ENCODE measurements at places on chromosomes 4 and X.

GRCh38 chrX:132751063-132751690 is 207.3 kb downstream of the HS6ST2 start:
- no peak for DNase-seq

GRCh38 chrX:15055146-15055930 is 182.1 kb downstream of the MOSPD2 start:
- DNase-seq = no peak

GRCh38 chr4:29002151-29002550 is 1718.0 kb upstream of the PCDH7 start:
- DNase-seq = no peak

- DNase-seq = no peak
Observed at GRCh38 chr4:41989994-41990364, 351 bp upstream of the SLC30A9 start.

- DNase-seq = no peak
Observed at GRCh38 chrX:135914404-135914803, 20.9 kb downstream of the SAGE1 start.

- DNase-seq = no peak
Observed at GRCh38 chr4:16416601-16417000, 190.3 kb upstream of the TAPT1 start.

GRCh38 chr4:156971676-156972378 is at the start of gene PDGFC:
Gene PDGFC, minus strand, starts transcription at chr4:156971799. Its CDS starts 896 bp downstream, at chr4:156970903.
- no peak for DNase-seq

DNA sequence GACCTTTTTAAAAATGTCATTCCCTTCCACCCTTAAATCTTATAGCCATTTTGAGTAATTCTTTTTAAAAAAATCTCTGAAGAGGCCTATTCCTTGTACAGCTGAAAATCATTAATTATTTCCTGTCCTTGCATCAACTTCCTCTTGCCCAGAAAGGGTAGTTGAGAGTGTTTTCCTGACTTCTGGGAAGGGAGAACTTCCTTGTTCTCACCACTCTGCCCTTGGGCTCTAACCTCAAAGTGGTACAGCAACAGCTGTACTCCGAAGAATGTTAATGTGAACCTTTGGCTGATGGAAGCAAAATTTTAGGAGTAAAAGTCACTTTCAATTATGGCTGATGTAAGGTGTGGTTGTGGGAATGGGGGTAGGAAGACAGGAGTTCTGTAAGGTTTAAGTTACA is 15.1 kb upstream of the FABP2 start:
- no peak for DNase-seq

GRCh38 chrX:153688911-153689590 is 1.3 kb downstream of the SLC6A8 start:
- DNase-seq = no peak

DNA sequence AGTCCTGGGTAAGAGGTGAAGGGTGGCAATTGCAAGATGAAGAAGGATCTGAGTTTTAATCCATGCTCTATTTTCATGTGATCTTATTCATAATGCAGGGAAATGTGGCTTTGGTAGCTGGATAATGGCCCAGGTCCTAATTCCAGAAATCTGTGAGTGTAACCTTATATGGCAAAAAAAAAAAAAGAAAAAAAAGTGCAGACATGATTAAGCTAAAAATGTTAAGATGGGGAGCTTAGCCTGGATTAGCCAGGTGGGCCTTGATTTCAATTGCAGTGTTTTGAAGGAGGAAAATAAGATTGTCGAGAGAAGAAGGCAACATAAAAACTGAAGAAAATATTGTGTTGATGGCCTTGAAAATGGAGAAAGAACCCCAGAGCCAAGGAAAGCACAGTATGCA is 867.7 kb upstream of the HS3ST1 start:
- no peak for DNase-seq

GRCh38 chr4:110489901-110490508 is 14.1 kb downstream of the ENPEP start:
- no peak for DNase-seq

- DNase-seq = no peak
Observed at GRCh38 chr4:103032574-103032973, 13.1 kb upstream of the SLC9B1 start.

DNA sequence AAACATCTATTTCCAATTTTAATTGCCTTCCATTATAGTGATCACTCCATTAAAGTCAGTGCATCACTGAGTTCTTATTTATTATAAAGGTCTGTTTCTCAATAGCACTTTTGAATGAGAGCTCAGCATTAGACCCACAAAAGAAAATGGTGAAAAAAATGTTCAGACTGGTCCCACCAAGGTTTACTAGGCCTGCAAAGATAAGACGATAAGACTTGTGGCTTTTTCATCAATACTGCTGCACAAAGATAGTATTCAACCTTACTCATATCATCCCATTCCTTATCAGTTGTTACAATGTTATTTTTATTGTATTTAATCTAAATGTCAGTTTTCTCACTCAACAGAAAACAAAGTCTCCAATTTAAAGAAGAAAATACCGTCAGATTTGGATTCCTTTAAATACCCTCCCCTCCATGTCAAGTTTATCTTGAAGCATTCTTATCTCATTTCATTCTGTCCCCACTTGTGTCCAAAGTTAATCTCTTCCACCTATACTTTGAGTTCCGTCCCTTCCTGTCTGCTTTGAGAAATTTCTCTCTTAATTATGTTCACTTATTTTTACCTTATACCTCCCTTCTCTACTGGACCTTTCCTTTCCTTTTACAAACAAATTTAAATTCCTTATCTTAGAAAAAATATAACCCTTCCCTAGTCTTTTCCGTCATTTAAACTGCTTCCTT is 140.0 kb downstream of the GASK1B start:
- no peak for DNase-seq

DNA sequence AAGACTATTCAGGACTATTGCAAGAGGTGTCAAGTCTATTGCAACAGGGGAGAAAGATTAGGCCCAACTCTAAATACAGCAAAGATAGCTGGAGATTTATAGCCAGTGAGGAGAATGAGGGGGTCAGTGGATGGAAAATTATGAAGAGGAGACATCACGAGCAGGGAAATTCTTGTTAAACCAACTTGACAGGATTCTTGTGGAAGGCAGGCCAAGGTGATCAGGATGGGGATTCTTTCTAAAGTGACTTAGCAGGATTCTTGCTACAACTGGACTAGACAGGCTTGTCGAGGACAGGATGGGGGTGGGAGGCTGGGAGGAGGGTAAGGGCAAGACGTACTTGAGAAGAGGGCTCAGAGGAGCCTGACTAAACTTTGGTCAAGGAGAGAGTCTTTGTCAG is 89.0 kb downstream of the PHEX start:
- no peak for DNase-seq

GRCh38 chrX:132101799-132102198 is 26.0 kb downstream of the FRMD7 start:
- no peak for DNase-seq

Measured in fibroblast of skin of left quadriceps (primary cell).